ENCODE measurements at places on chromosomes 12 and 14.
A peak's percentile ranks its signal among the peaks of the same experiment; 100 is the strongest.

DNA sequence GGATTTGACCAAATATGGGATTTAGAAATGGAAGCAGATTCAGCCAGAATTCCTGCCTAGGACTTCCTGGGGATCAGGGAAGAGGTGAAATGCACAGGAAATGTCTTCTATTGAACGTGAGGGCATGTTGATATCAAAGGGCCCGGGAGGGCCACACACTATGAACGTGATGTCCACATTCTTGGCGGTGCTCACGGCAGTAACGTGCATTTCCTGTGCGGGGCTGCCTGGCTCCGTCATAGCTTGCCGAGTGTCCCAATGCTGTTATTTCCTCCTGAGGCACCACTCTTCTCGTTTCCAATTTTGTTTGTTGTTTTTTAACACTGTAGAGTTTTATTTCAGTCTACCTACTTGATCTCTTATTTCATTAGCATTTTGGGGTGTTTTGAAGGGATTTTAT is 67.3 kb downstream of the ZNF664 start:
- DNase-seq = no peak

GRCh38 chr14:58055497-58056010 is 96.5 kb downstream of the ARMH4 start:
- DNase-seq = no peak

- DNase-seq = no peak
These were observed 42.4 kb downstream of the CACNA2D4 start for GRCh38 chr12:1876086-1876485.

GRCh38 chr12:116262741-116263140 is 14.8 kb downstream of the MED13L start:
- no peak for DNase-seq

GRCh38 chr14:31125231-31125630 is 82.4 kb downstream of the HECTD1 start:
- DNase-seq = no peak

- DNase-seq = no peak
These were observed 570 bp upstream of the MRPS35 start for GRCh38 chr12:27709932-27710591.

DNA sequence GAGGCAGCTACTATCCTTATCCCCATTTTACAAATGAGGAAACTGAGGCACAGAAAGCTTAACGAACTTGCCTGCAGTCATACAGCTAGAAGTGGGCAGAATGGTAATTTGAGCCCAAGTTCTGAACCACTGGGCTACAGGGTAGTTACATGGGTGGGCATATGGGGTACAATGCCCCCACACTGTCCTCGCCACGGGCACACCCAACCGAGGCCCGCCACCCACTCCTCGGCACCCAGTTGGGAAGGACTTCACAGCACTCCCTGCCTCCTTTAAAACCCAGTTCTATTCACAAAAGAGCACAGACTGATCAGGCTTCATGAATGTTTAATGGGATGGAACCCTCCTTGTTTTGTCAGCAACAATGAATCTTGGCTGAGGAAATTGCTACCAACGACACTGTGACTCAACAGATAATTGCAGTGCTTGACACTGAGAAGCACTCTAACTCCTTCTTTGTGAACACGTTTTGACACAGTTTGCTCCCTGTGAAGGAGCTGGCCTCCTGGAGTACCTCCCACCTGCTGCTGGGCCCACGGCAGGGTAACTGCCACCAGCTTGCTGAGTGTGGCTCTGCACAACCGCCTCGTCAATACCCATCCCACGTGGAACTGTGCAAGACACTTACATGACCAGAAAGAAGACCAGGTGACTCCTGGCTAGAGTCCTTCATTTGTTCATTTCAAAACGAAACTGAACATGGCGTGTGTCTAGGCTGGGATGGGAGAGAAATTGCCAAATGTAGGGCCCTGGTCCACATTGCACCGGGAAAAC is 63.5 kb downstream of the CLMN start:
- DNase-seq = no peak

GRCh38 chr14:72630374-72630773 is 263.5 kb downstream of the DPF3 start:
- no peak for DNase-seq

GRCh38 chr12:14410177-14410576 is 44.7 kb downstream of the ATF7IP start:
- no peak for DNase-seq

- DNase-seq = no peak
These were observed 115.4 kb upstream of the OVCH1 start for GRCh38 chr12:29612912-29613311.

DNA sequence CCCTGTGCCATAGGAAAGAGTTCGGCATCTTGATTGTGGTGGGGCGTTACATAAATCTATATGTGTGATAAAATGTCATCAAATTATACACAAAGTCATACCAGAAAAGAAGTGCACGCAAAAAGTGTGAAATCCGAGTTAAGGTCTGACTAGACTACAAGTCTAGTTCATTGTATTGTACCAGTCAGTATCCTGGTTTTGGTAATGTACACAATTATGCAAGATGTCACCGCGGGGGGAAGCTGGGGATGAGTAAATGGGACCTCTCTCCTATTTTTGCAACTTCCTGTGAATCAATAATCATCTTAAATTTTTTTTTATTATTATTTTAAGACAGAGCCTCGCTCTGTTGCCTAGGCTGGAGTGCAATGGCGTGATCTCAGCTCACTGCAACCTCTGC is 43.2 kb upstream of the BCL11B start:
- DNase-seq = no peak

DNA sequence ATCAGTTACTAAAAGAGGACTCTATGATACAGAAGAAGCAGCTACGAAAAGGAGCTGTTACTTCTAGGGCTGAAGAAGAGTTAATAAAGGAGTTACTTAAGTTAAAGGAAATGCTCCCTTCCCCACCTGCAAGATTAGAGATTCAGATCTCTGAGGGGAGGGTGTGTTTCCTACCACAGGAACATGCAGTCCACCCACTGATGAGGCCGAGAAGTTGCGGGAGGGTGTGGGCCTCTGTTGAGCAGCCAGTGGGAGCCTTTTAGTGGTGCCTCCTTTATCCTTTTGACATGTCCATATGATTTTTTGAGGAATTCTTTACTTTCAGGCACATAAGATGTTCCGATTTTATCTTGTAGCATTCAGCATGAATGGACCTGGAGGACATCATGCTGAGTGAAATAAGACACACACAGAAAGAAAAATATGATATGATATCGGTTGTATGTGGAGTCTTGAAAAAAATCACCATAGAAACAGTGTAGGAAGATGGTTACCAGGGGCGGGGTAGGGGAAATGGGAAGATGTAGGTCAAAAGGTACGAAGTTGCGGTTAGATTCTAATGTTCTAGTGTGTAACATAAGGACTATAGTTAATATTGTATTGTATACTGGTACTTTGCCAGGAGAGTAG is 4.4 kb upstream of the M6PR start:
- DNase-seq = peak; percentile 47

- DNase-seq = no peak
These were observed 23.0 kb upstream of the ATP2B1 start for GRCh38 chr12:89731614-89732013.

GRCh38 chr12:11649413-11650285 is at the start of gene ETV6:
TSS of gene ETV6 (plus strand) at chr12:11649674. CDS start at chr12:11650128, 454 bp downstream.
- peak; percentile 70 for DNase-seq

DNA sequence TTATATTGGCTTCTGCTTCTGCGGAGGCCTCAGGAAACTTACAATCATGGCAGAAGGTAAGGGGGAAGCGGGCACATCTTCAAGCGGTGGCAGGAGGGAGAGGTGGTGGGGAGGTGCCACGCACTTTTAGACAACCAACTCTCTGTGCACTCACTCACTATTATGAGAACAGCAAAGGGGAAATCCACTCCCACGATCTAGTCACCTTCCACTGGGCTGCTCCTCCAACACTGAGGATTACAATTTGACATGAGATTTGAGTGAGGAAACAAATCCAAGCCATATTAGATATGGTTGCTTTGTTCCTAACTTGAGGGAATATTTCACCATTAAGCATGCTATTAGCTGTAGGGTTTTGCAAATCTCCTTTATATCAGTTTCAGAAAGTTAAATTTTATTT is 80.3 kb downstream of the UNC79 start:
- DNase-seq = no peak

- no peak for DNase-seq
These were observed 97.6 kb downstream of the GARIN6 start for GRCh38 chr12:99745121-99745520.

GRCh38 chr12:107894589-107894988 is 120.1 kb downstream of the ASCL4 start:
- no peak for DNase-seq

DNA sequence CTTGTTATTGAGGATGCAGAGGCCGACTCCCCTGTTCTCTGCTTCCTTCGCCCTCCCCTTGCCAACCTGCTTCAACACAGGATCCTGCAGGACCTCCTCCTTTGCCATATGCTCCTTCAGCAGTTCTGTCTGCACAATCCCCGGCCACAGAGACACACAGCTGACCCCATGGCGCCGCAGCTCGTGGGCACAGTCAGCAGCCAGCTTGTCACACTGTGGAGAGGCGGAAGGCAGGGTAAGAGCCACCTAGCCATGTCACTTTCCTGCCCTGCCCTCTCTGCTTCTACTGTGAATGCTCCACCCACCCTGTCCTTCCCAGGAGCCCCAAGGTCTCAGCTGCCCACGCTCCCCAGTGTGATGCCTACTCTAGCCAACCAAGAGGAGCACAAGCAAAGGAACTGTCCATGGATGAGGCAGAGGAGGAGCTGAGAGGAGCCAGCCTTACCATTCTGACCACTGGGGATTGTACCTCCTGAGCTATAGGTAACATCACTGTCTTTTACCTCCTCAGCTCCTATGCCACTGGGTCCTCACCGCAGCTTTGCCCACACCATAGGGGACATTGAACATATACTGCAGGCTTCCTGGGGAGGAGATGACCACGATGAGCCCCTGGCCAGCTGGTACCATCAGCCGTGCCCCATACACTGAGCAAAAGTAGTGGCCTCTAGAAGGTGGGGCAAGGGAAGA is 7.3 kb downstream of the DHRS1 start:
- DNase-seq = no peak

DNA sequence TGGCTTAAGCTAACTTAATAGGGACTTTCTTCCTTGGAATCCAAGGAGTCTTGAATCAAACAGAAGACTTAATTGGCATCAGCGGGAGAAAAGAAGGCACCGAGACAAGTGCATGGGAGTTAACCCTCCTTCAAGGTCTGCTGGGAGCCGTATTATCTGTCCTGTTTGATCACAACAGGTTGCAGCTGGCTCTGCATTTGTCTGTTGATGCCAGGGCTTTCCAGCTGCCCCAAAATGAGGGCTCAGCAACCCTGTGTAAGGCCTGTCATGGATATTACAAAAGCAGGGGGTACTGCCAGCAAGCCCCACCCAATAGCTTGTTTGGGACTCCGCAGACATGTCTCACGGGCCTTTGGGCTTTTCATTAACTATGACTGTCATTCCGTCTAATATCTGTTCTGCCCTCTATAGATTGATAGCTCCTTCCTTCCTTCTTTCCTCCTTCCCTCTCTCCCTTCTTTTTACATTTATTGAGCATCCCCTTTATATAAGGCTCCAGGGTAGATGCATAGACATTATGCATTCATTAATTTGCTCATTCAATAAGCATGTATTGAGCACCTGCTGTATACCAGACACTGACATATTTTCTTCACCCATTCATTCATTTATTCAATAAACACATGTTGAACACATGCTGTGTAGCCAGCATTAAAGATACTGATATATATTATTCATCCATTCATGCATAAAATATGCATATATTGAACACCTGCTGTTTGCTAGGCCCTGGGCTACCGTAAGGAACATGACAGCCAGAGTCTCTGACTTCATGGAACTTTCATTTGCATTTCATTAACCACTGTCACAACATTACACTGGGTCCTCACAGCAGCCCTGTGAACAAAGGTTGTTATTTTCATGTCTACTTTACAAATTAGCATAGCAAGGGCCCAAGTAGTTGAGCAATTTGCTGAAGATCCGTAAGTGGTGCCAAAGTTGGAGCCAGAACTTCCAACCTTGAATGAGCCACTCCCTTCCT is 56.2 kb downstream of the SVOP start:
- DNase-seq = no peak

All from activated naive CD8-positive, alpha-beta T cell treated with anti-CD3 and anti-CD28 coated beads, Interleukin-2, amount 50 U/mL, for 24 hours (primary cell).